ENCODE measurements at places on chromosomes 5 and 9. TPM values are rescaled to one million over a fixed set of nuclear protein-coding genes. Genes with fewer than 3 reads are reported as not detected.

DNA sequence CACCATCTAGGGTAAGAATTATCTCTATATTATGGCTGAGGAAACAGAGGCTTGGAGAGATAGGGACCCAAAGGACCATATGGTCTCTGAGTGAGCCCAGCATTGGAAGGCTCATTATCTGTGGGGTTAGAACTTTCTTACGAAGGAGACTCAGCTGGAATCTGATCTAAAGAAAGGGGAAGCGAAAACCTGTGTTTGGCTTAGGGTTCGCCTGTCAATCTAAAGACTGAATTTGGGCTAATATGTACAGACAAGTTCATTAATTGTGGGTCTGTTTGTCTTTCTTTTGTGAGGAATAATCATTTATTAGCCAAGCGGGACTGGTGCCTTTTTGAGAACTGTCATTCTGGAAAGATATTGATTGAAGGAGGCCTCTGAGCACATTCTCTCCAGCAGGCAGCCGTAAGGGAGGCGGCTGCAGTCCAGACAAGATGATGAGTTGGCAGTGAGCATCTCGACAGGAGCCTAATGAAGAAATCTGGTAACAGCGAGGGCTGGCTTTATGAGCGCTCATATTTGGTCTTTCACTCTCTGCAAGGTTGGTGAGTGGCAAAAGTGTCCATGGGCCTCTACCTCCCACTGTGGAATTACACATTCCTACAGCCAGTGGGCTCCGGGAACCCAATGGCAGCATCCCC, 104.2 kb upstream of the GPR151 start:
- DNase-seq = no peak

- DNase-seq = no peak
Measured at GRCh38 chr5:483434-484140, 40.6 kb downstream of the EXOC3 start.

The OGN gene
- total RNA-seq = not detected

DNA sequence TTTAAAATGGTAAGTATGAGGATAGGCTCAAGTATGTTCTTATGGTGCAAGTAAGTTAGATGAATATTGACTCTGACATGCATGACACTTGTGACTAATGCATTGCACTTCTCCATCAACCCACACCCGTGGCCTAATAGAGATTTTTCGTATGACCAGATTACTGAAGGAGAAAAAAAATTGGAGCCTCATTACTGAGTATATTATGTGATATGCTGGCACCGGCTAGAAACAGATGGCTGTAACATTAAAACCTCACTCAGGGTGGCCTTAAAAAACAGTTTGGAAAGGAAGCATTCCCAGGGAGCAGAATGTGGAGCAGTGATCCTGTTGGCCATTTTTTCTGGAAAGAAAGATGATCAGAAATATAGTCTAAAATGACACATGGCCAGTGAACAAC, 766.4 kb downstream of the PRELID2 start:
- DNase-seq = no peak
